HCEC 1CT (cell line): ENCODE measurements at places on chromosomes 2 and 18.

DNA sequence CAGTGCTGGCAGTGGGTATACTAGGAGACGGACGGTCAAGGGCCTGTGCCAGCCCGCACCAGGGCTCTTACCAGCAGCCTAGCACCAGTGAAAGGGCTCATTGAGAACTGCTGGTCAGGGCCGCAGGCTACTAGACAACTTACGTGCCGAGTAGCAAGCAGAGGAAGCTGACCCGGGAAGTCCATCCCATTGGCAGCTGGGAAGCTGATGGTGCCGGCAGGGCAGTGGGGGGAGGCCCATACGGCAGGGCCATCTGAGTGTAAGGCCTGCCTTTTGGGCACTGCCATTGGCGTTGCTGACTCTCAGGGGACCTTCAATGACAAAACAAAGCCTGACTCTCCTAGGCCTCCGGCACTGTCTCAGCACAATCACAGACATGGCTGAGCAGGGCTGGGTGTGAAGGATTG, 20.6 kb downstream of the EFR3B start:
- no peak for DNase-seq

DNA sequence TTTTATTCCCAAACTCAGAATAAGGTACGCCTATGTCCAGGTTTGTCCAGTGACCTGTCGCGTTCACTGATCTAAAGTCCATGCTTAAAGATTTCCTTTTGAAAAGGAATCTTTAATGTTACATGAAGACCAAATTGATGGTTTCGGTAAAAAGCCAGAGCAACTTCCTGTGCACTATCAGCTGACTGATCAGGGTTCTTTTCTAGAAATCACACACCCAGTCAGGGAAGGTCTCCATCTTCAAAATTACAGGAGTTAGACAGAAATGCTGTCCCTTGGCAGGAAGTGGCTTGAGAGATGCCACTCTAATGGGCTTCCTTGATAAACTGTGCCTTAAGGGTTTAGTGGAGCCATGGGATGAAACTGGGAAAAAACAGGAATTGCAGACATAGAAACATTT, 14.7 kb upstream of the ARHGAP25 start:
- no peak for DNase-seq

GRCh38 chr2:223075301-223076270, 23.6 kb downstream of the KCNE4 start:
- DNase-seq, result peak; percentile 68

- no peak for DNase-seq
These were observed 14.0 kb downstream of the POU3F3 start for GRCh38 chr2:104867813-104868504.

- no peak for DNase-seq
These were observed 52.4 kb downstream of the BCL2 start for GRCh38 chr18:63266888-63267790.

- no peak for DNase-seq
These were observed 272.5 kb upstream of the STON1 start for GRCh38 chr2:48257456-48257855.

DNA sequence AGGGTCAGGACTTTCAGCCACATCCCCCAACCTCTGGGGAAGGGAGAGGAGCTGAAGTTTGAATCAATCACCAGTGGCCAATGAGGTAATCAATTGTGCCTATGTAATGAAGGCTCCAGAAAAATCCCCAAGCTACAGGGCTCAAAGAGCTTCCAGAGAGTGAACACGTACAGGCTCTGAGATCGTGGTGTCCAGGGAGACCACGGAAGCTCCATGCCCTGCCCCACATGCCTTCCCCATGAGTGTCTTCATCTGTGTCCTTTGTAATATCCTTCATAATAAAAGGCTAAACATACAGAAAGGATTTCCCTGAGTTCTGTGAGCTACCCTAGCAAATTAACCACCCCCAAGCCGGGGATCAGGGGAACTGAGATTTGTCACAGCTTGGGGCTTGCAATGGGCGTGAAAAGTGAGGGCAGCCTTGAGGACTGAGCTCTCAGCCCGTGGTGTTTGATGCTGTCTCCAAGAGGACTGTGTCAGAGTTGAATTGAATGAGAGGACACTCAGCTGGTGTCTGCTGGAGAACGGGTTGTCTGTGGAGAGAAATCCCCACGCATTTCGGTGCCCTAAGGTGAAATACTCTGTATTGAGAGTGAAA, 25.5 kb upstream of the TUBB6 start:
- peak; percentile 93 for DNase-seq

- no peak for DNase-seq
These were observed 3.1 kb downstream of the ARL4C start for GRCh38 chr2:234493796-234494195.

GRCh38 chr2:36960005-36960675, 6.2 kb downstream of the STRN start:
- no peak for DNase-seq

DNA sequence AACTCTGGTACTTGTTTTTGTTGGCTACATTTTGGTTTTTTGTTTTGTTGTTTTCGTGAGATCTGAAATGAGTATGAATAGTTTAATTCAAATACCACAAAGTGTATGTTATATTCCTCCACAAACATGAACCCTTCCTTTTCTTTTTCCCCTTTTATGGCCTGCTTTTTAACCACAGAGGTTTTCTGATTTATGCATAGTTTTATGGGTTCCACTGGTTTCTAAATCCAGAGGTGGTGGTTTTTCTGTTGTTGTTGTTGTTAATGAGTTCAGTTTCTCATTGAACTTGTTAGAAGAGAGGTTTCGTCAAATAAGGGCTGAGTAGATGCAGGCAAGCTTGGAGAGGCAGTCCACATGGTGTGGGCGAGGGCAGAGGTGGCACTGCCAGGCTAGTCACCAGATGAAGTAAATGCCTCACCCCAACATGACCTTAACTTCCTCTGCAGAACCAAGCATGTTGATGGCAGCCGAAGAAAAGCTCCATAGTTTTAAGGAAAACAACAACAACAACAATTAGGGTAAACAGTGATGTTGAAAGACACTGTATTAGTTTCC, 72.5 kb downstream of the RIF1 start:
- no peak for DNase-seq

- DNase-seq, result peak; percentile 24
These were observed 534 bp upstream of the SOCS6 start for GRCh38 chr18:70288171-70288850.

DNA sequence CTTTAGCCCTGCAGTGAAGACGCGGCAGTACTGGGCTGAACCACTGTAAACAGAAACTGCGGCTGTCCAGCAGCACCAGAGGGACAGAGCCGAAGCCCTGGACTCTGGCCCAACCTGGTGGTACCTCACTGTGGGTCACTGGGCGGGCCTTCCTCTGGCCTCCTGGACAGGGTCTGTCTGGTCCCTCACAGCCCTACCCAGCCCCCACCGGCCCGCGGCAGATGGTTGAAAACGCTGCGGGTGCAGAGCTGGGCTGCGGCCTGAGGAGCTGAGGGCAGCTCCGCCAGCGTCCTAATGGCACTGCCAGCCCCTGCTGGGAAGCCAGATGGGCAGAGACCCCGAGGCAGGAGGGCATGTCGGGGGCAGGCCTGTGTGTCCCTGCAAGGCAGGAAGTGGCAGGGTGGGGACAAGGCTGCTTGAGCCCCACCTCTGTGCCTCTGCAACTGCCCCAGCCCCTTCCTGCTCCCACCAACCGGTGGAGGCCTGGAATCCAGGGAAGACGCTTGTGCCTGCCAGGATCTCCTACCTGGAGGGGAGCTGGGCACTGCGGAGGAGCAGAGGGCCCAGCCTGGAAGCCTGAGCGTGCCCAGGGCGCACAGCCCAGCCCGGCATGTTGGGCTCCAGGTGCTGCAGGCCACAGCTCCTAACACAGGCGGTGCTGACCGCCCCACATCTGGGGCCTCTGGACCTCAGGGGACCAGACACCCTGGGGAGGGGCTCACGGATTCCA, 36.3 kb downstream of the HS6ST1 start:
- no peak for DNase-seq

- peak; percentile 93 for DNase-seq
These were observed 353.8 kb downstream of the RND3 start for GRCh38 chr2:150133623-150134022.

DNA sequence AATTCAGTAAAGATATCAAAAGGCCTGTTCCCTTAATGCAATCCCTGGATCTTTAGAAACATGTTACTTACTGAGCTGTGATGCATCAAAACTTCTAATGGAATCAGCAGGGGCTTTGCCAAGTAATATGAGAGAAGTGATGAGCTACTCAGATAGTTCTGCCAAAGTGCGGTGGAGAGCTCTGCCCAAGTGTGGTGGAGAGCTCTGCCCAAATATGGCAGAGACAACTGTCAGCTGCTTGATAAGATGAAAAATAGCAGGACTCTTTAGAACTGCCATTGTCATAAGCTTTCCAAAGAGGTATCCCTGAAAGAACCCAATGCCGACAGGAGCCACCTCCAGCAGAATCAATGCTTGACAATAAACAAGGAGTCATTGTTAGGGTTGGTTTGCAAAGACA, 167.9 kb upstream of the SLC39A10 start:
- DNase-seq, result no peak

DNA sequence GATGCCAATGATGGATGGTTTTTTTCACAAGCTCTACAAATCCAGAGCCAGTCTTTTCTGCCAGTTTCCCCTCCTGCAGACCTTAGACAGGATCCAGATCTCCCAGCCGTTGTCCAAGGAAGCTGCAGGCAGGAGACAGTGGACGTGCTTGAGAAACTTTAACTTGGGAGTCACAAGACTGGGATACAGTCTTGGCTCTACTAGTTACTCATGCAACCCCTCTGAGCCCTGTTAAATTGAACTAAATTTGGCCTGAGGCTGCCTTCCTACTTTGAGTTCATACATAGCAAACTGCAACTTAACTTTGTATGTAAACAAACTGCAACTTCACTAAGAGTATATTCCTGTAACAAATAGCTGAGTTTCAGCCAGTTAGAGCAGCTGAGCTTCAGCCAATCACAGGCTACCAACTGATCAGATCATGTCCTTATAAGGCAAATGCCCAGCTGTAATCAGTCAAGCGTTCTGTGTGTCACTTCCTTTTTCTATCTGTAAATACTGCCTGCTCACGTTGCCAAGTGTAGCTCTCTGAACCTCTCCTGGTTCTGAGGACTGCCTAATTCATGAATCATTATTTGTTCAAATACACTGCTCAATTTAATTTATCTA, 140.9 kb downstream of the CAPN13 start:
- DNase-seq, result peak; percentile 100
